ENCODE measurements at places on chromosomes 2 and 18. TPM values are rescaled to one million over a fixed set of nuclear protein-coding genes. Genes with fewer than 3 reads are reported as not detected.

DNA sequence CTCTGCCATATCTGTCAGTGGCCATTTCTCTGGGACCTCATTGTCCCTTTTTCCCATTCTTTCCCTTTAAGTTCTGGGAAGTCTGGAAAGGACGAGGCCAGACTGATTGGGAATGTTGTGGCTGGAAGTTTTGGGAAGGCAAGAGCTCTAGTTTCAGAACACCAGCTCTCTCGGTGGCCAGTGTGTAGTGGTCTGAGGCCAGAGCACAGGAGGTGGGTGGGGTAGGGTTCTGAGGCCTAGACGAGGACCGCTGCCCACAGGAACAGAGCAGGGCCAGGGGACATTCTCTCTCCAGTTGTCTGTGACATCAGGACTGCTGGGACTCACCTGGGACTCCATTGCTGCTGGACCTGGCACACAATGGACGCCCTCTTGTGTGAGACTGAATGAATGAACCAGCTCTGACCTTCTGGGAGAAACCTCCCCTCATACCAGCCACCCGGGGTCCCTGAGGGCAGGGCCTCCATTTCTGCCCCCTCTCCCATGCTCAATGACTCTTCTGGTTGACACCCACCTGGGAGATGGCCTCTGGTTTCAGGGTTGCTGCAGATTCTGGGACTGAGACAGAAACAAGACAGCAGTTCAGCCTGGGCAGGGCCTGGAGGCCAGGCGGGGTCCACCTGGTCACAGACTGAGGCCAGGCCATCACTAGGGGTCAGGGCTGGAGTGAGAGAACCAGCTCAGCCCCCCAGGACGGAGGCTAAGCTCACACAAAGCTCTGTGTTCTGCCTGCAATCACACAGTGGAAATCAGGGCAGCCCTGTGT, 8.4 kb upstream of the NPPC start:
- DNase-seq, result no peak

DNA sequence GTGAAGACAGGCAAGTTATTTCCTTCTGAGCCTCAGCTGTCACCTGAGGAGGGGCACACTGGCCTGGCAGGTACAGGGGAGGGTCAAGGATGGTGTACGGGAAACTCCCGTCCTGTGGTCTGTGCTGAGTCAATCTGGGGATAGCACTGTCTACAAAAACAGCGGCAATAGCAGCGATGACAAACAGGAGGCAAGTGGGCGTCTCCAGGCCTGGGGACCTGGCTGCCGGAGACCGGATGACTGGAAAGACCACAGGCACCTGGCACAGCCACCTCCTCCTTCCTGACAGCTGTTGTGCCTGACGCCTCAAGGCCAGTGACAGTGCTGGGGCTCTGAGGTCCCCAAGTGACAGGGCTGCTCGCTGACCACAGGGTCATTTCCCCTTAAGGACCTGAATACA, 202.1 kb upstream of the HS6ST1 start:
- DNase-seq, result peak; percentile 38

- DNase-seq, result peak; percentile 93
Observed at GRCh38 chr2:15169326-15170069, 391.6 kb downstream of the NBAS start.

GRCh38 chr2:175490360-175490791, 308.9 kb upstream of the ATP5MC3 start:
- no peak for DNase-seq

DNA sequence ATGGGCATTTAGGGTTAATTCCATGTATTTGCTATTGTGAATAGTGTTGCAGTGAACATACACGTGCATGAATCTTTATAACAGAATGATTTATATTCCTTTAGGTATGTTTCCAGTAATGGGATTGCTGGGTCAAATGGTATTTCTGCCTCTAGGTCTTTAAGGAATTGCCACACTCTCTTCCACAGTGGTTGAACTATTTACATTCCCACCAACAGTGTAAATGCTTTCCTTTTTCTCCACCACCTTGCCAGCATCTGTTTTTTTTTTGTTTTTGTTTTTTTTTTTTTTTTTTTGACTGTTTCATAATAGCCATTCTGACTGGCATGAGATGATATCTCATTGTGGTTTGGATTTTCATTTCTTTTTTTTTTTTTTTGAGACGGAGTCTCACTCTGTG, 62.4 kb downstream of the GTF3C3 start:
- DNase-seq, result no peak

DNA sequence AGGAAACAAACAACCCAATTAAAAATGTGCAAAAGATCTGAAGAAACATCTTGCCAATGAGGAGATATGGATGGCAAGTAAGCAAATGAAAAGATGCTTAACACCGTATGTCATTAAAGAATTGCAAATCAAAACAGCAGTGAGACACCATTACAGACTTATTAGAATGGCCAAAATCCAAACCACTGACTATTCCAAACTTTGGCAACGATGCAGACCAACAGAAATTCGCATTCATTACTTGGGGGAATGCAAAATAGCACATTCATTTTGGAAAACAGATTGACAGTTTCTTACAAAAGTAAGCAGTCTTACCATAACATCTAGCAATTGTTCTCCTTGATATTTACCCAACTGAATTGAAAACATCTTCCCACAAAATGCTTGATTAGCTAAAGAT, 1118.7 kb downstream of the SUCLG1 start:
- DNase-seq, result no peak

The CNDP1 gene
- total RNA-seq, result not detected

The MYO5B gene
- 0.97 TPM for total RNA-seq

The ADGRF3 gene
- 0.18 TPM for total RNA-seq

Measured in SJSA1 (cell line).